ENCODE measurements at places on chromosomes 4 and X. TPM values are rescaled to one million over a fixed set of nuclear protein-coding genes. Genes with fewer than 3 reads are reported as not detected.

The CXCL11 gene
- total RNA-seq = 0.44 TPM

The ASMT gene
- total RNA-seq = not detected

The MAP7D2 gene
- under 0.01 TPM for total RNA-seq

The SPANXC gene
- total RNA-seq = not detected

The CSN1S1 gene
- not detected for total RNA-seq

The XKRX gene
- total RNA-seq = under 0.01 TPM

The P2RY4 gene
- total RNA-seq = not detected

The CXCL9 gene
- not detected for total RNA-seq

The TMSB15C gene
- 6.1 TPM for total RNA-seq

The NDST4 gene
- total RNA-seq = not detected

The CC2D2A gene
- 2.8 TPM for total RNA-seq

The NSD2 gene
- 32.7 TPM for total RNA-seq

The STK26 gene
- under 0.01 TPM for total RNA-seq

The AADAT gene
- 0.79 TPM for total RNA-seq

The SLC25A5 gene
- 146 TPM for total RNA-seq

The NUDT11 gene
- total RNA-seq = 0.60 TPM

The UGT2A1 gene
- total RNA-seq = not detected

The SERPINA7 gene
- not detected for total RNA-seq

The HS3ST1 gene
- total RNA-seq = 1.3 TPM

Measured in lung microvascular endothelial cell (primary cell).